ENCODE measurements at places on chromosomes 11 and 22. TPM values are rescaled to one million over a fixed set of nuclear protein-coding genes. Genes with fewer than 3 reads are reported as not detected.

Gene SMIM35
- total RNA-seq: not detected

Gene CD6
- total RNA-seq: 0.08 TPM

Gene PGA5
- not detected for total RNA-seq

Gene SYCE3
- 0.45 TPM for total RNA-seq

Gene MMP13
- total RNA-seq: not detected

Gene OR51G1
- not detected for total RNA-seq

Gene GSTT2
- not detected for total RNA-seq

Gene OR51B2
- not detected for total RNA-seq

Gene IL10RA
- 0.21 TPM for total RNA-seq

Gene APOA4
- total RNA-seq: not detected

Gene RIMBP3B
- 0.71 TPM for total RNA-seq

Gene PKNOX2
- total RNA-seq: not detected

Gene FAM83F
- not detected for total RNA-seq

Gene UBQLN3
- total RNA-seq: not detected

Gene ZFTA
- total RNA-seq: 3.8 TPM

Gene FAM227A
- total RNA-seq: 0.75 TPM

Gene CCDC82
- 17.6 TPM for total RNA-seq

Gene SLC6A5
- not detected for total RNA-seq

Gene RFPL3
- total RNA-seq: not detected

Gene PRG2
- not detected for total RNA-seq

Gene OR2AG1
- not detected for total RNA-seq

Gene MS4A6E
- total RNA-seq: not detected

Gene CEND1
- 2.2 TPM for total RNA-seq

Gene MMP27
- total RNA-seq: not detected

Gene HDHD5
- total RNA-seq: 46.1 TPM

Gene RAB3IL1
- 23.0 TPM for total RNA-seq

Gene PATE4
- not detected for total RNA-seq

Gene PATE2
- not detected for total RNA-seq

Gene DCUN1D5
- total RNA-seq: 65.2 TPM

Gene MS4A12
- not detected for total RNA-seq

Gene OR52W1
- total RNA-seq: not detected

Gene PCSK7
- 16.3 TPM for total RNA-seq

Gene TMEM151A
- total RNA-seq: 1.9 TPM

Gene CRACR2B
- 5.7 TPM for total RNA-seq

Gene MMP8
- not detected for total RNA-seq

Gene MRGPRX4
- total RNA-seq: not detected

Gene B3GAT3
- 54.6 TPM for total RNA-seq

Gene OR52E8
- not detected for total RNA-seq

Gene TUT1
- 13.6 TPM for total RNA-seq

Gene CEP164
- 18.6 TPM for total RNA-seq

Gene KIF18A
- total RNA-seq: 12.9 TPM

Gene ANKK1
- not detected for total RNA-seq

Gene DRD2
- not detected for total RNA-seq

Gene OR2AG2
- not detected for total RNA-seq

Gene SLC1A2
- 0.27 TPM for total RNA-seq

Gene TBX10
- not detected for total RNA-seq

Gene CLDN5
- not detected for total RNA-seq

Gene ROBO4
- not detected for total RNA-seq

Gene OR4A16
- total RNA-seq: not detected

Gene MS4A4A
- not detected for total RNA-seq

Gene ESAM
- 13.1 TPM for total RNA-seq

Gene MUC5B
- 1.5 TPM for total RNA-seq

Gene PRDM10
- total RNA-seq: 1.5 TPM

Gene FGF19
- total RNA-seq: 0.05 TPM
